NK-92 treated with Interleukin-12 subunit alpha and Interleukin-12 subunit beta, amount 100 ng/mL, for 24 hours (cell line): ENCODE measurements at places on chromosomes 11 and 22.

- no peak for DNase-seq
Measured at GRCh38 chr11:127338380-127339259, 338.1 kb upstream of the KIRREL3 start.

DNA sequence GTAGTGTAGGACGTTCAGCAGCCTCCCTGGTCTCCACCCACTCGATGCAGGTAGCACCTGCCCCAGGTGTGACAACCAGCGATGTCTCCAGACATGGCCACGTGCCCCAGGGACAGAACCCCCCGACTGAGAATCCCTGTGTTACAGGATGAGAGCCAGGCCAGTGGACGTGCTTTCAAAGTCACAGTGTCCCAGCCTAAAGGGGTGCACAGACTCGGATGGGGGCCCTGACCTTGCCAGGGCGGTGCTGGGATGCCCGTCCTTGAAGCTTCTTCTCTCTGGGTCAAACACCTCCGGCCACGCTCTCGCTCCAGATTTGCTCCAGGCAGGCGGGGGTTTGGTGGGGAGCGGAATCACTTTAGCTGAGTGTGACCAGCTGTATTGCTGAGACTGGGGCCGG, 23.3 kb upstream of the GAL start:
- no peak for DNase-seq

GRCh38 chr11:117855912-117856651, 20.4 kb downstream of the FXYD6 start:
- DNase-seq: no peak

GRCh38 chr11:29879560-29879959, 137.3 kb downstream of the KCNA4 start:
- no peak for DNase-seq

DNA sequence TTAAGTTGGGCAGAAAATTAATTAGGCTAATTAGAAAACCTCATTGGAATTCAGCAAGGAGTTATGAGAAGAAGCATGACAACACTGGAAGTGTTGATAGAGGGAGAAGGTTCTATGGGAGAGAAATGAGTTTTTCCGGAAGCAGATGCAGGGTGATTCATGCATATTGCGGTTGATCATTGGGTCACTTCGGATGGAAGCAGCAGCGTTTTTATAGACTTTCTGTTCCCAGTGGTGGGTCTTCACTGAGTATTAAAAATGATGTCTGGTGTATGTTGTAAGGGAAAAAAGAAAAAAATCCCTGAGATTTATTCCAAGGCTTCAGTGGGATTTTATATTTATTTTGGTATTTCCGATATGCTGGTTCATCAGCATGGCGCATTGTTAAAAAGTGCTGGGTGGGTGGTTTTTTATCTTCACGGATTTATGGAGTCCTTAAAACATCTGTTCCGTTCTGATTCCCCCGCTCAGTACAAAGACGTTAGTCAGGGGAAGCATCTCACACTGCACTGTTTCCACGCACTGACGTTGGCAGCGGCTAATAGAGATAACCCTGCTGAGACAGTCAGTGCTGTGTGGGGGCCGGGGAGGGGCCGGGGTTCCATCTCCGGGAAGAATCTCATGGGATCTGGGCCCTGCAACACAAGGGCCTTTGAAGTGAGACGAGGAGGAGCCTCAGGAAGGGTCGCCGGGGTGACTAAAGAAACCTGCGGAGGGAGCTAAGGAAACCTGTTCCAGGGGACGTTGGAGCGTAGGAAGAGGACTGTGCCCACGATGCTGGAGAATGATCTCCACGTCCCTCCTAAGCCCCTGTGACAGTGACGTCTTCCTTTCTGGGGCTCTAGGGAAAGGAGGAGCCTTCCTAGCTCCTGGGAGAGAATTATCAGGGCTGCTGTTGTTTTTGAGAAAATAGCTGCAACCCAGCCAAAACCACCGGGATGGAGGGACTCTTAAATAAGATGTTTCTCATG, 390.0 kb downstream of the NTM start:
- DNase-seq: no peak

GRCh38 chr22:19058713-19059451, 63.3 kb downstream of the DGCR2 start:
- DNase-seq: no peak

GRCh38 chr22:24843048-24843447, 37.0 kb downstream of the SGSM1 start:
- no peak for DNase-seq

DNA sequence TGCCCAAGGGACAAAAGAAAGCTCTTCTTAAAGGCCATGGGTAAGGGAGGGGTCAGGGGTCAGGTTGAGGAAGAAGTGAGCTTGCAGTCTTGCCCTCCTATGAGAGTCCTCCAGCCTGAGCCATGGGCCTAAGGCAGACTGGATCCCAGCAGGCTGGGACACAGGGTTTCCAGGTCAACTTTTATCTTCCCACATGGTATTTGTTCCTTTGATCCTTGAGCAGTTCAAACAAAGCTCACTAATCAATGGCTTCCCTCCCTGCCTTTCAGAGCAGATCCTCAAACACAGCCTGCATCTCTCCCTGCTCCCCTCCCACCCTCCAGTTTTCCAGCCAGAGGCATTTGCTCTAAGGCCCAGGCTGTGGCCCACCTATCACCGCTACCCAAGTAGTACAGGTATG, 589.3 kb downstream of the INSC start:
- DNase-seq: no peak

- DNase-seq: no peak
Measured at GRCh38 chr11:64156235-64157011, 9.5 kb downstream of the MACROD1 start.

DNA sequence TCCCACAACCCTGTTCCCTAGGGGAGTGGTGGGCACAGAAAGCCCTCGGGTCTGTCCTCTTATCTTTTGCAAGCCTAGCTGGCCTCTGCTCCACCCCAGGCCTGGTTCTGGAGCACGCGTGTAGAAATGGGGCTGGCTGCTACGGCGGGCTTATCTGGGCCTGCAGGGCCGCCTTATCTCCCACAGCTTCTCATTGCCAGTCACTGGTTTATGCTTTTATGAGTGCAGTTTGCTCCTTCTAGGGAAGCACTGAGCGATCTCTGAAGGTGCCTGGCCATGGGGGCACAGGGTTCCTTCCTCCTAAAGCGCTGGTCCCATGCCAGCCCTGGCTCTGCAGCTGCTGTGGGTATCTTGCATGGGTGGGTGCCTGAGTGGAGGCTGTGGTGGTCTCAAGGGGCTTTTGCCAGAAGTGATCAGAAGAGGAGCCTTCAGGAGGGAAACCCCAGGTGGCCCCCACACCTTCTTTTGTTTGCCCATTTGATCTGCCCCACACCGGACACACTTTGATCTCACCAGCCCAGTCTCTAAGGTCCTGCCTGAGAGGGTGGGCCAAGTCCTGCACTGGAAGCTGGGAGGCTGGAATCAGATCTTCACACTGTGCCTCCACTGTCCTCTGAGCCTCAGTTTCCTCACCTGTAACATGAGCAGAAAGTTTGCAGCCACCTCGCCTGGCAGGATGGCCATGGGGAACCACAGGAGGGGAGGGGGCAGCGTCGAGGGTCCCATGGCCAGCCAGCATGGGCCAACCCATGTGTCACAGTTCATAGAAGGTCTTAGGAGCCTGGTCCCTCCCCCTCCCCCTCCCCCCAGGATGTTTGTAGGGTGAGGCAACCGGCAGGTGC, 86.6 kb upstream of the FGF3 start:
- DNase-seq: no peak

- DNase-seq: no peak
Measured at GRCh38 chr22:27318516-27318915, 483.0 kb downstream of the MN1 start.
